ENCODE measurements at places on chromosomes 5 and 9.

GRCh38 chr5:35561396-35561795 lies 56.3 kb upstream of the SPEF2 start:
- DNase-seq: no peak

- no peak for DNase-seq
These were observed 43.4 kb downstream of the PFDN1 start for GRCh38 chr5:140259500-140259899.

GRCh38 chr5:107469485-107470294 lies 201.0 kb downstream of the EFNA5 start:
- no peak for DNase-seq

DNA sequence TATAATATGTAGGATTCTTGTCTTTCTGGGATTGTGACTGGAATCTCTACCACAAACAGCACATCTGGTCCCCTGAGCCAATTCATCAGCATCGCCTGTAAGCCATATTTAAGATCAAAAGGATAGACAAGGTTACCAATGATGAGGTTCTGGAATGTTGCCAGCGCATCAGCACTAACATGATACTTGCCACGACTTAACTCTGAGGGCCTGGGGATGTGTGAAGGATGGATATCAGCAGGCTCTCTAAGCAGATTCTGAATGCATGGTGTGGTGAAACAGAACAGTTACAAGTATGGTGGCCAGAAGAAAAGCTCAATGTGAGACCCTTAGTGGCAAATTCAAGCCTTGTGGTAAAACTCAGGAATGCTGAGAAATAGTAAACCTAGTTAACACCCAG lies 143.0 kb downstream of the XRCC4 start:
- no peak for DNase-seq

All from NAMALWA (cell line).